Memory B cell (primary cell): ENCODE measurements at places on chromosomes 6 and 20.

DNA sequence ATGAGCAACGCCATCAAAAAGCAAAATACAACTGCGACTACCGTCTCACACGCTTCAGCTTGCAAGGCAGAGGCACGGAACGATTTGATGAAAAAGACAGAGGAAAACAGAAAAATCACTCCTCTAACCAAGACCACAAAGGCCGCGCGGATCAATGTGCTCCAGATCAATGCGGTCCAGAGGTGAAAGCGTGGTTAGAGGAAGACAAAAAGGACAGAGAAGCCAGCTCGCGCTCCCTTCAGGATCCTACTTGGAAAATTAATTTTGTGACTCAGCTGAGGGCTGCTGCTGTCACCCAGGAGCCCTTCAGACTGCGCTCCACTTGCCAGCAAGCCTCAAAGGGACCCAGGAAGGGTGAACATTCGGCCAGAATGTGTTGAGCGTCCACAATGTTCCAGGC is 140.2 kb upstream of the RPS6KA2 start:
- no peak overlapping the region for H3K27ac ChIP-seq
- H3K4me3 ChIP-seq: no peak overlapping the region
- peaks cover 4% of the 10 kb centered on the region for H3K27me3 ChIP-seq
- H3K36me3 ChIP-seq: peaks cover 4% of the 10 kb centered on the region
- H3K4me1 ChIP-seq: no peaks in the 10 kb centered on the region
- no peak for DNase-seq

- H3K4me1 ChIP-seq: no peaks in the 10 kb centered on the region
- no peaks in the 10 kb centered on the region for H3K27me3 ChIP-seq
- no peak overlapping the region for H3K27ac ChIP-seq
- DNase-seq: no peak
- peaks cover 17% of the 10 kb centered on the region for H3K36me3 ChIP-seq
Measured at GRCh38 chr20:13402171-13402760, 181.2 kb downstream of the ISM1 start.

DNA sequence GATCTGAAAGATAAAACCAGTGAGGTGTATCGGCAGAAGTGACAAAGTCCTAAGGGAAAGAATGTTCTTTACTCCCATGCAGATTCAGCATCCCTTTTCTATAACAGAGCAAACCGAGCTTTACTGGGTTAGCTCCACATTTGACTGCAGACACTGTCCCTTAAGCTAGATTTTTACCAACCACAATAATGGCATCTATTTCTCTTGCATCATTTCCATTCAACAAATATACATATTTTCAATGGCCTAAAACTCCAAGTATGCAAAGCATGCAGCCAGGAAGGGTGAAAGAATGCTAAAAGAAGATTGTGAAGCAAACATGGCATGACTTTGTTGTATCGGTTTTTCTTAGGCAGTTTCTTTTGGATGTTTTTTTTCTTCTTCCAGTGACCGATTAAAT is 255.4 kb downstream of the OGFRL1 start:
- no peaks in the 10 kb centered on the region for H3K36me3 ChIP-seq
- no peaks in the 10 kb centered on the region for H3K4me1 ChIP-seq
- no peak overlapping the region for H3K27ac ChIP-seq
- no peak for DNase-seq
- no peaks in the 10 kb centered on the region for H3K27me3 ChIP-seq
- H3K4me3 ChIP-seq: no peak overlapping the region

GRCh38 chr6:55100686-55101085 is 73.6 kb upstream of the HCRTR2 start:
- no peaks in the 10 kb centered on the region for H3K4me1 ChIP-seq
- H3K4me3 ChIP-seq: no peak overlapping the region
- DNase-seq: no peak
- H3K36me3 ChIP-seq: no peaks in the 10 kb centered on the region
- H3K27ac ChIP-seq: no peak overlapping the region

DNA sequence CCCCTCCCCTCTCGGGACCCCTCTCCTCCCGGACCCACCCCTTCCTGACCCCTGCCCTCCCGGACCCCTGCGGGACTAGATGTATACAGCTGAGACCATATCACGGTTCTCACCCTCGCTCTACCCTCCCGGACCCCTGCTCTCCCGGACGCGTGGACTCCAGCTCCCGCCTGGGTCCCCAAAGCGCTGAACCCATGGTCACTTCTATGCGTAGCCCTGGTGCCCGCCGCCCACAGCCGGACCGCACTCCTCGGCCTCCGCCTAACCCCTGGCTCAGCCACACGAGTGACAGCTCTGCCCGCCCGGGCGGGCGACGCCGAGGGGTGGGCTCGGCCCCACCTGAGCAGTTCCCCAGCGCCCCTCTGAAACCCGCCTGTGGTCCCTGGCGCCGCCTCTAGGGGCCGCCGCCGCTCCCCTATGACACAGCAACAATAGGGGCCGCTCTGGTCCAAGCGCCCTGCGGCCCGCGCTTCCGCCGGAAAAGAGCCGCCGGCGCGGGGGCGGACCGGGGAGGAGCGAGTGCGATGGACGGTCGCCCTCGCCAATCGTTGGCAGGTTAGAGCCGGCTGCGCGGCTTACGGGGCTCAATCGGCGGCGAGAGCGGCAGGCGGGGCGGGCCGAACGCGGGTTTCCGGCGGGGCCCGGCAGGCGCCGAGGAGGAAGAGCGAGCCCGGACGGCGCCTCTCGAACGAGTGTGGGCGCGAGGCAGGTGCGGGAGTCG is at the start of gene ADRM1:
Gene ADRM1 (plus strand): TSS at position 657 of the 721 bp plus-strand sequence. CDS start 572 bp downstream, outside the sequence.
- H3K4me3 ChIP-seq: peak within 1 kb of the TSS; percentile 96
- H3K36me3 ChIP-seq: peaks cover 3% of the 10 kb centered on the region
- H3K27ac ChIP-seq: peak within 1 kb of the TSS; percentile 95
- peaks cover 11% of the 10 kb centered on the region for H3K4me1 ChIP-seq
- DNase-seq: peak; percentile 95
- H3K27me3 ChIP-seq: no peaks in the 10 kb centered on the region

DNA sequence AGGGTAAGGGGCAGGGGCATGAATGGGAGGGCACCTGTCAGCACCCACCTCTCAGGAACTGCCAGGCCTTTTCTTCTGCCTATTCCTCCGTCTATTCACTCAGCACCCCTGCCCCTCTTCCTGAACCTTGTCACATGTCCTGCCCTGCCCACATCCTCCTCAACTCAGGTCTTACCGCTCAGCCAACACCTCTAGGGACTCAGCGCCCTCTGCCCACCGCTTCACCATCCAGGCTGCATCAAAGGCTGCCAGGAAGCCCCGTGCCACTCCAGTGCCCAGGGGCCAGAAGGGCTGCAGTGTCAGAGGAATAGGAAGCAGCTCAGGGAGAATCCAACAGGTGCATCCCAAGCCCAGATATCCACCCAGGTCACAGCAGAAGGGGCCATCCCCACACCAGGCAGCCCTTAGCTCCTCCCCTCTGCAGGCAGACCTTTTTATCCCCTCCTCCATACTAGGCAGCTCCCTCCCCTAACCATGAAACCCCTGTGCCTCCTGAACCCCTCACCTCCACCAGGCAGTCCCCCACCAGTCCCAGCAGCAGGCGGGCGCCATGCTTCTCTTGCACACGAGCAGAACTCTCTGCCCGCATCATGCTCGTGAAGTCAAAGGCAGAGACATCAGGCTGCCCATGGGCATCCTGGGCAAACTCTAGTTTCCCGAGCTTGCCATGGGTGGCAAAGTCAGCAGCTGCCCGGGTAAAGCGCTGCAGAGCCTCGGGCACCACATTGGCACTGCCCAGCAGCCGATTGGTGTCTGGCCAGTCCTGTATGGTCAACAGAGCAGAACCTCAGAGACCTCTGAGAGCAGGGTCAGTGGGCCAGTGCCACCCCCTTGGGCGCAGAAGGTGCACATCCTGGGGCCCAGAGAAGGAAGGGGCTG is 5.5 kb downstream of the MICAL1 start:
- H3K4me3 ChIP-seq: peak overlapping the region; percentile 31
- no peaks in the 10 kb centered on the region for H3K27me3 ChIP-seq
- peaks cover 45% of the 10 kb centered on the region for H3K4me1 ChIP-seq

DNA sequence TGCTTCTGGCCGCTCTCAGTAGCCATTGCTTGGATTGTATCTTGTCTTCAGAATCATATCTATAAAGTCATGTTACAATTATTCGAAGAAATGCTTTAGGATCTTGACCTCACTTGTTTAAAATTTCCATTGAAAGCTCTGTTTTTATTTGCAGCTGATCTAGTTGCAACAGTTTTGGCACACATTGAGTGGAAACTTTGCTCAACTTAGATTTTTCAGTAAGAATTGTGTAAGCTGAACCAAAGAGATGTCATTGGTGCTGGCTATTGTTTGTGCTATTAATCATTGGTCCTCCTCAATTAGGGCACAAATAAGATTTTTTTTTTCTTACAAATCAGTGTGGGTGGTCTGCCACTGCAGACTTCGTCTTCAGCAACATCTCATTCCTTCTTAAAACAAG is 649.2 kb downstream of the MMUT start:
- H3K4me3 ChIP-seq: no peak overlapping the region
- H3K36me3 ChIP-seq: no peaks in the 10 kb centered on the region
- no peak overlapping the region for H3K27ac ChIP-seq
- no peaks in the 10 kb centered on the region for H3K27me3 ChIP-seq
- DNase-seq: no peak

DNA sequence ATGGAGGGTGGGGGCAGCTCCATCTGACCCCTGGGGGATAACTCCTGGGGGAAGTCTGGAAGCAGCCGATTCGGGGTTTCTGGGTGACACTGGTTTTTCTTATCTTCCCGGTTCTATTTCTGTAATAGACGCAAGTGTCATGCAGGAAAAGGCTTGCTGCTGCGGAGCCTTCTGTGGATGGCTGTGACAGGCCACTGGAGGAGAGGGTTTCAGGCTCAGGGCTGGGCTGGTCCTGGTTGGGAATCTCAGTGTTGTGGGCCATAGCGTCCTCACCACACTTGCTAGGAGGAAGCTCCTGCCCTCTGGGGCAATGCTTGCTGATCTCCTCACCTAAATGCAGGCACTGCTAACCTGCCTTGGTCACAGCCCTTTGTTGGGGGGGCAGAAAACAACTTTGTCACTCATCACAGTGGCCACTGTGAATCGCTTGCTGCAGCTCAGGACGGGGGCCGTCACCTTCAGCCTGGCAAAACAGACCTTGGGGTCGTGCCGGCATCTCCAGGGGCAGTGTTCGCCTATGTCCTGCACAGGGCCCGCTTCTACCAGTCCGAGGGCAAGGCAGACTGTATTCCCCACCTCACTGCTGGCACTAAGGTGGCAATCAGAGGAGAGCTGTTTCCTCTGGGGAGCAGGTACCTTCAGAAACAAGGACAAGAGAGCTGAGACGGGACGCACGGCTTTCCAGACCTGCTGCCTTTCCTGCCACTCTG is 4.4 kb upstream of the TUBB1 start:
- peaks cover 34% of the 10 kb centered on the region for H3K4me1 ChIP-seq
- DNase-seq: no peak

DNA sequence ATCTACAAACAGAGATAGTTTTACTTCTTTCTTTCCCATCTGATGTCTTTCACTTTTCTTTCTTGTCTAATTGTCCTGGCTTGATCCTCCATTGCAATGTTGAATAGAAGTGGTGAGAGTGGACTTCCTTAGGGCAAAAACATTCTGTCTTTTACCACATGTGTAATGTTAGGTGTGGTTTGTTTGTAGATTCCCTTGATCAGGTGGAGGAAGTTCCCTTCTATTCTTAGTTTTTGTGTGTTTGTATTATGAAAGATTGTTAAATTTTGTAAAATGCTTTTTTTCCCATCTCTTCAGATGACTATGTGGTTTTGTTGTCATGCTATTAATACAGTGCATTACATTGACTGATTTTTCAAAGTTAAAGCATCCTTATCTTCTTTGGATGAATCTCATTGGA is 41.6 kb upstream of the DUSP22 start:
- no peaks in the 10 kb centered on the region for H3K27me3 ChIP-seq
- H3K27ac ChIP-seq: no peak overlapping the region
- peaks cover 14% of the 10 kb centered on the region for H3K4me1 ChIP-seq
- no peaks in the 10 kb centered on the region for H3K36me3 ChIP-seq
- DNase-seq: no peak
